Posterior vena cava (tissue), 2 donors: ENCODE measurements at places on chromosomes 3 and 15.

DNA sequence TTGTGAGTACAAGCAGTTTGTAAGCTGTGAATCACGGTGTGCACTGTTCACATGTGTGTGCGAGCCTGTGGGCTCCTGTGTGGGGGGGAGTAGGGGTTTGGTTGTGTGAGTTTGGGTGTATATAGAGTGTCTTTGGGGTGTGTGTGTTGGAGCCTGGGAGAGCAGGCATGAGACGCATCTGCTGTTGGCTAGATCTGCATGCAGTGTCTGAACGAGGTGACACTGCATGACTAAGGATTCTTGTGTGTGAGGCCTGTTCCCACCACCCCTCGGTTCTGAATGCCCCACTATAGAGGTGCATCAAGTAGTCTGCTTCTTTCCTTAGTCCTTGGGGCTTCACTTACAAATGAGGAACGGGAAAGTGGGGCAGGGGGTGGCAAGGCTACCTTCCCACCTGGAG, 68.4 kb downstream of the MAGEF1 start:
- DNase-seq = no peak

- DNase-seq = no peak
Observed at GRCh38 chr3:8187996-8188395, 313.6 kb upstream of the LMCD1 start.

- DNase-seq = no peak
Observed at GRCh38 chr15:39124553-39125171, 456.2 kb upstream of the THBS1 start.

GRCh38 chr3:159472611-159473010, 516.0 kb upstream of the IL12A start:
- no peak for DNase-seq

GRCh38 chr3:65060904-65061303, 373.1 kb upstream of the ADAMTS9 start:
- no peak for DNase-seq

GRCh38 chr3:13136426-13136825, 63.2 kb upstream of the IQSEC1 start:
- no peak for DNase-seq

DNA sequence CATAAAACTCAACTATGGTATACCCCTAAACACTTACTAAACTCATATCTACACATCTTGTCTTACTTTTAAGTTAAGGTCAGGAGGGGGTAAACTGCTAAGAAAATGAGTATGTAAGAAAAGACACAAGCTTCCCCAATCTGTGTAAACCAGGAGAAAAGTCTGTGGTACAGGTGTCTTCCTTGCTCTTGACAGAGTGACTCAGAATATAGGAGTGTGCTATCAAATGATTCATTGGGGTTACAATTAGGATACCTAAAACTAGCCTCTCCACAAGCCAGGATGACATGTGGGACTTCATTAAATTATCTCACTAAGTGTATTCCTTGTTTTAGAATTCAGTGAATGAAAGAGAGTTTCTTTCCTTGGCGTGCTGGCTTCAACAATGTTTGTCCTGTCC, 274.8 kb downstream of the BBX start:
- no peak for DNase-seq

- no peak for DNase-seq
Observed at GRCh38 chr3:55876560-55876959, 389.5 kb upstream of the WNT5A start.

DNA sequence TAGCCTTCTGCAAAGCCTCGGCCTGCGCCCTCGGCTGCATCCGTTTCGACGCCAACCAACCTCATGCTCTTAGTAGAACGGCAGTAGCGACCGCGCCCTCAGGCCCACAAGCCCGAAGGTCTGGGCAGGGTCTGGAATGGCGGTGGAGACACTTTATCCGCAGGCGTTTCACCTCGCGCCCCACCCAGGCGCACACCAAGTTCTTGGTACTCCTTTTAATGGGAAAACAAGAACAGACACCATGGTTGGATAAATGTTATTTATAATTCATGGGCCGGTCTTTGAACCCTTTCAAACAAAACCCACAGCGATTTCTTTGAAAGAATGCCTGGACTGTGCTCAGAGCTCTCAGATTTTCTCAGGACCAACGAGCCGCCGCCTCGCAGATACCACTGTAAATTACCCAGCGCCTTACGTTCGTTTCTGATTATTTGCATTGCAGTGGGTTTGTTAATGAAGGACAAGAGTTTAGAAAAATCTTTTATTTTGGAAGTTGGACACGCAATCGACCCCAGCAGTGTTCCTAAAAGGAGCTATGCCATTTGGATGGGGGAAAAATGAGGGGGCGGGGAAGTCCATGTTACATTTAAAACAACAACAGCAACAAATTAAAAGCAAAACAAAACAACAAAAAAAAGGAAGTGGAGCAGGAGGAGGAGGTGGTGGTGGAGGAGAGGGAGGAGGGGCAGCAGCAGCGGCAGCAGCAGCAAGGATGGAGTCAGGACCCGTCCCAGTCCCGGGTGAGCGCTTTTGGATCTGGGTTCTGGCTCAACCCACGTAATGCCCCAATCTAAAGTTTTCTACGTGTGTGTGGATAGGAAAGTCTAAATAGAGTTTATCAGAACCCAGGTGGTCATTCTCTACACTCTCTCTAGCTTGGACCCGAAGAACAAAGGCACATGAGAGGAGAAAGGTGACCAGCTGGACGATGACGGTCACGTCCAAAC, 993 bp upstream of the ISL2 start:
- DNase-seq = no peak

- DNase-seq = no peak
Observed at GRCh38 chr3:112074006-112074405, 12.2 kb upstream of the C3orf52 start.

DNA sequence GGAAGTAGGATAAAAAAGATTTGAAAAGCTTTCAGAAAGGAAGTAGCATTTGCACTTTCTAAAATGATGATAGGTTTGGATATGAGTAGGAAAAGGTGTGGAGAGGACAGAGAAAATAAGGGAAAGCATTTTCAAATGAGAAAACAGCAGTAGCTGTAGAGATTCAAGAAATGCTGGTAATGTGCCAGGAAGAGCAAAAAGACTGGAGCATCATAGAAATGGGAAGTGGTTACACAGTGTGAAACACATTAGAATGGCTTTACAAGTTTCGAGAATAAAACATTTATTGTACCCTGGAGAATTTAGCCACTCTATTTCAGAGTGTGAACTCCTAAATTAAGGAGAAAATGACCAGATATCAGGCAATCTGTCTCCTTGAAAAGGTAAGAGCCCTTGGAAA, 108.3 kb upstream of the CHL1 start:
- DNase-seq = no peak

- no peak for DNase-seq
Observed at GRCh38 chr3:110521019-110521418, 550.6 kb upstream of the NECTIN3 start.

- DNase-seq = no peak
Observed at GRCh38 chr3:134874737-134875413, 79.8 kb downstream of the EPHB1 start.

GRCh38 chr15:57097246-57097645, 178.8 kb downstream of the TCF12 start:
- DNase-seq = no peak

DNA sequence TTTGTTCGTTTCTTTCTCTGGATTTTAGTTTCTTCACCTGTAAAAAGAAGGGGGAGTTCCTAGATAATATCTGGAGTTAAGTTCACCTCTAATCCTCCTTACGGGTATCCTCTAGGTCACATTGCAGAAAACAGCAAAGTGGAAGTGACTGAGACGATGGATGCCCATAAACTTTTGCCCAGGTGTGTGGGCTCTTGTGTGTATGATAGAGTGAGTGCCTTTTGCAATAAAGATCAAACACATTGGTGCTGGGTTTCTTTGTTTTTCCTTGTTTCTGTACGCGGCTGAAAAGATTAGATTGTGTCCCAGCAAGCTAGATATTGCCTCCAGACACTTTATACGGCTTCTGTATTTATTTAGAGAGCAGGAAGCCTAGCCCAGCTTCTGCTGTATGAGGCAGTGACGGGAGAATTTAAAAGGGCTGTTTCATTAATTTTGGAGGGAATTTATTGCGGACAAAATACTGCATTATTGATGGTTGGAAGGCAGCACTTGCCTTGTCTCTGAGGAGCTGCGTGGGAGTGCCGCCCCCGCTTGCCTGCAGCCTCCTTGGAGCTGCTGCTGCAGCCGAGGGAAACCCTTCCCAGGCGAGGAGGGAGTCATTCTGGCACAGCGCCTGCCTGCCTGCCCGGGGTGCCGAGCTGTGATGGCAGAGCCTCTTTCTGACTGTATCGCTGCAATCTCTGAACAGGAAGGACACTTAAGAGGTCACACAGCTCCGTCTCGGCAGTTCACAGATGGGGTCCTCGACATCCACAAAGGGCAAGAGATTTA, 38.5 kb downstream of the PYDC2 start:
- DNase-seq = no peak

- no peak for DNase-seq
Observed at GRCh38 chr3:124420392-124420791, 309.9 kb upstream of the UMPS start.

DNA sequence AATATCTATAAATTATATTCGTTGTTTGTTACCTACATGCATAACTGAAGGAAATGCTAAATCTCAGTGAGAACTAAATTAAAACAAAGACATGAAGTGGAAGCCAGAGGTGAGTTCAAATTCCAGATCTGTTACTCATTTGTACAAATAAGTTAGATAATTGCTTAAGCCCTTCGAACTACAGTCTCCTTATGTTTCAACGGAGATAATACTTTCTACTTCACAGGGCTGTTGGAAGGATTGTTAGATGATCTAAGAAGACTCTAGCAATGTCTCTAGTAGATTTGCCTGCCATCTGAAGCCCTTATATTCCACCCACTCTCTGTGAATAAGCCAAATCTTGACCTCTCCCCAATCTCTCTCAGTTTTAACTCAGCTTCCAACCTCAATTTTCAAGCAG, 125.8 kb downstream of the P2RY1 start:
- DNase-seq = no peak
